Naive thymus-derived CD8-positive, alpha-beta T cell (primary cell): ENCODE measurements at places on chromosomes 2 and 18.

DNA sequence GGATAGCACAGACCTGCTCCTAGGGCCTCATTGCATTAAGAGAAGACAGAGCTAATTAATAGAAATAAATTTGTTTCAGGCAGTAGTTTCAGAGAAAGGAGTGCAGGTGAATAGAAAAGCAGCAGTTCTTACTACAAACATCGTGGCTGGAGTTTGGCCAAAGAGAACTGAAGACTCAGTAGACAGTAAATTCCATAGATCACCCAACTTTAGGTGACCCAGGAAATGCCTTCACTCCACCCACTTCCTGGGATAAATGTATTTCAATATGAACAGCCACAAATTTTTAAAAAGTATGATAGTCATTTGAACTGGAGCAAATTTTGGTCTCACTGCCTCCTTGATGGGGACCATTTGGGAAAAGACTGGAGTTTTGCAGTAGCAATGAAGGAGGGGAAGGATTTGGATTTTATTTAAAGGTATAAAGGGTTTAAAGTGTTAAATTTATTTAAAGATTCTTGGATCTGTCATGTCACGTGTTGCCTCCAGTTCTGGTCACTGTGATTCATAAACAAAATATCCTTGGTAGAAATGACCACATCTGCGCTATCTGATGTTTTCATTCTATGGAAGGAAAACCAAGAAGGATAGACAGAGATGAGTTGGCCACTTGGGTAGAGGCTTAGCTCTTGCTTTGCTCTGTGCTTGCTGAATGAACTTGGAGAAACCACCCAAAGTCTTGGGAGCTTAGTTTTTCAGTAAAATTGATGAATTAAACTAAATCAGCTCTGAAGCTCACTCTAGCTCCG, 390.2 kb downstream of the THSD7B start:
- no peak for DNase-seq

GRCh38 chr2:154640000-154640399, 58.5 kb upstream of the KCNJ3 start:
- DNase-seq: no peak

GRCh38 chr2:42249284-42249683, 80.1 kb downstream of the EML4 start:
- DNase-seq: no peak

- DNase-seq: no peak
Measured at GRCh38 chr2:15736396-15737180, 144.9 kb downstream of the DDX1 start.

DNA sequence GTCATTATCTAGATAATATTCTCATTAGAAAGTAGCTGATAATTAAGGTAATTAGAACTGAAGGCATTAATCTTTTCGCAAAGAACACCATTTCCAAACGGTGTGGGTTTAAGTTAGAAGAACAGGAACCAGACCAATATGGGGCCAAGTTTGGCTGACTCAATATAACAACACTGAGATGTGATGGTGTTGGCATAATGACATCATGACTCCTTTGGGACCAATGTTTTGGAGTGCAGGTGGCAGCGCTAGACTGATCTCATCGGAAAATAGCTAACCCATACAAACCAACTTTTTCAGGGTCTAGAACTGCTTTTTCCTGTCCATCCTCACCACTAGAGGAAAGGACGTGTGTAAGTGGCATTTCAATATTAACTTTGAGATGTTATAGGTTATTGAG, 1171.7 kb upstream of the ZEB2 start:
- no peak for DNase-seq

- no peak for DNase-seq
Measured at GRCh38 chr2:37782721-37783371, 111.4 kb upstream of the CDC42EP3 start.

DNA sequence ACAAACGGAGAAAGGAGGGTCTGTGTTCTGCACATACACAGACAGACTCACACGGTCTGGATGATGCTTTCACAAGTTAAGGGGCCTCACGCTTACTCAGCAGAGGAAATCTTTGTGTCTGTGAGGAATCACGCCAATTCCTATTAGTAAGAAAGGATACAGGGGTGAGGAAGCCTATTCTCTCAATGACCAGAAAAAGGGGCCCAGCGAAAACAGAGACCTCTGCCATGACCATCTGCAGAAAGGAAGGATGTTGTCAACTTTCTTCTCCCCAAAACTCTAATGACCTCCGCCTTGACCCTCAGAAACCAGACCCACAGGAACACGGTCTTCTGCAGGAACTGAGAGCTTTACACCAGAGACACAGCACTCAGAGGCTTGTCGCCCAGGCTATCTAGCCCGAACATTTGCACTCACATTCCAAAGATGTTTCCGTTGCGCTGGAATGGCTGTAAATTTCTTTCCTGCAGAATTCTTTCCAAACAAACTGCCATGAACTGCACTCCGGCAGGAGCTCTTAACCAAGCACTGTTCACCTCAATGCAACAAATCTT, 186.3 kb downstream of the TCF4 start:
- DNase-seq: no peak

- peak; percentile 54 for DNase-seq
Measured at GRCh38 chr2:25822190-25823117, 55.8 kb downstream of the ASXL2 start.

- no peak for DNase-seq
Measured at GRCh38 chr18:9330419-9330818, 4.2 kb upstream of the TWSG1 start.

DNA sequence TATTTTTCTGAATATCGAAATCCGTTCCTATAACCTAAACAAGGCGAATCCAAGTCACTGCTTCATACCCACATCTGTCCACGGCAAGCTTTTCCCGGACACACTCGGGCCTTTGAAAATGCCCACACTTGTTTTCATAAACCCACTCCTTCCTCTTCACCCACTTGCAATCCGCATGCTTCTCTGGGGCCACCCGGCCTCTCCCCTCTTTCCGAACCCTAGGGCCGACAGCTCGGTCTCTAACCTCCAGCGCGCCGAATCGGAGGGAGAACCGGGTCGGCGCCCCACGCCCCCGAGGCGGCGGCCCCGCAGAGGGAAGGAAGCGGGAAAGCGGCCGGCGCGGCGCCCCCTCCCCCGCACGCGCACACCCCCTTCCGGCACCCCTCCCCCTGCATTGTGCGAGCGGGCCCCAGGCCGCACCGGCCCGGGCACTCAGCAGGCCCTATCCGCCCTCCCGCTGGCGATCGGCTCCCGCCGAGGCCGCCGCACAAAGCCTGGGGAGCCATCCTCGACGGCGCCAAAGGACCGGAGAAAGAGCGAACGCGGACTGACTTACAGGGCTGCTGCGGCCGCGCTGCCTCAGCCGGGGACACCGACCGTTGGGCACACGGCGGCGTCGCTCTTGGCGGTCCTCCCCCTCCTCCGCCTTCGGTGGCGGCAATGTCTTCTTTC, 467 bp downstream of the PUM2 start:
- peak; percentile 28 for DNase-seq

- no peak for DNase-seq
Measured at GRCh38 chr2:178523596-178524134, 43.4 kb downstream of the PLEKHA3 start.

GRCh38 chr18:69956665-69957620, 9.3 kb upstream of the CD226 start:
- no peak for DNase-seq

DNA sequence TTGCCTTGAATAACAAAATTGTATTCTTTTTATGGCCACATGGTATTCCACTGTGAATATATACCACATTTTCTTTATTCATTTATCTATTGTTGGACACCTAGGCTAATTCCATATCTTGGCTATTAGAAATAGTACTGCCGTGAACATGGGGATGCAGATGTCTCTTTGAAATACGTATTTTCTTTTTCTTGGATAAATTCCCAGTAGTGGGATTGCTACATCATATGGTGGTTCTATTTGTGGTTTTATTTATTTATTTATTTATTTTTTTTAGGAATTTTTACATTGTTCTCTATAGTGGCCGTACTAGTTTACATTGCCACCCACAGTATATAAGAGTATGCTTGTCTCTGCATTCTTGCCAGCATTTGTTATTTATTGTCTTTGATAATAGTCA, 679.8 kb upstream of the NRXN1 start:
- DNase-seq: no peak

DNA sequence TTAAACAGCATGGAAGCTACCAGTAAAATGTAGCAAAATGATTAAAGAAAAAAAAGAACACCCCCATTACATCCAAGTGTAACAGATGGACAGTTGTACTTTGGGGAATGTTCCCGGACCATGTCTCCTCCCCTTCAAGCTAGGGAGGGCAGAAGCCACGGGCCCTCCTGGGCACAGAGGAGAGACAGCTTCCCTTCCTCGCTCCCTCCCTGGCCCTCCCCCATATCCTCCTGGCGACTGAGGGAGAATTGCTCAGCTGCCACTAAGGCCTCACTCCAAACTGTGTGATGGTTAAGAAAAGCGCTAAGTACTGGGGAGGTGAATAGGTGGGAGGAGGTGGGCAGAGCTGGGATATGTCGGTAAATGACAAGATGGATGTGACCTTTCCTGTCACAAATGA, 358.0 kb downstream of the HRH4 start:
- no peak for DNase-seq

- DNase-seq: no peak
Measured at GRCh38 chr2:67752969-67753368, 309.8 kb downstream of the C1D start.

- DNase-seq: no peak
Measured at GRCh38 chr2:104758199-104758620, 95.7 kb upstream of the POU3F3 start.

DNA sequence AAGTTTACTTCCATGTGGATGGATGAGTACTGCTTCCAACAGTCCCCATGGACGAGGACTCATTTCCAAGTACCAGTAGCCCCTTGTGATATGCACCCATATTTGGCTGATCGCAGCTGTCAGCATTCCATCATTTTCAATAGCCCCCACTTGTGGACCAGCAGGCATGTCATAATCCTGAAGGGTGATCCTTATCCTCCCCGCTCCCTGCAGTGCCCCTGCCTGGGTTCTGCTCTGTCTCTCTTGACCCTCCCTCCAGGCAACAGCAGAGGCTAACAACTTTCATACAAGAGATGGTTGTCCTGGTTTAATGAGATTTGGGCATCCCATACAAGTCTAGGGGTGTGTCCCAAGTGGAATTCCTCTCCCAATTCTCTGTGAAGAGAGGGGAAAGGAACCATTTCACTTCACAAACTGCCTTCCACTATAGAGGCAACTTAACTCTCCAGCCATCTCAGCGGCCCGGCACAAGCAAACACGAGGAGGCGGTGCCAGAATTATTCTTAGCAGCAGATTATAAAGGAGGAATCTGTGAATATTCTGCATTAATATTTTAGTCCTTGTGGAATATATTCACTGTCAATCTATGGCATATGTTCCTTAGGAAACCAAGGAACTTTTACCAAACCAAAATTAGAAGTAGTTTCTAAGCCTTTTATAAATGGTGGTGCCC, 110.7 kb downstream of the RTN4 start:
- no peak for DNase-seq

GRCh38 chr18:6281874-6282273, 132.8 kb downstream of the L3MBTL4 start:
- DNase-seq: no peak

GRCh38 chr2:121197369-121198091, 87.5 kb downstream of the TFCP2L1 start:
- DNase-seq: no peak

DNA sequence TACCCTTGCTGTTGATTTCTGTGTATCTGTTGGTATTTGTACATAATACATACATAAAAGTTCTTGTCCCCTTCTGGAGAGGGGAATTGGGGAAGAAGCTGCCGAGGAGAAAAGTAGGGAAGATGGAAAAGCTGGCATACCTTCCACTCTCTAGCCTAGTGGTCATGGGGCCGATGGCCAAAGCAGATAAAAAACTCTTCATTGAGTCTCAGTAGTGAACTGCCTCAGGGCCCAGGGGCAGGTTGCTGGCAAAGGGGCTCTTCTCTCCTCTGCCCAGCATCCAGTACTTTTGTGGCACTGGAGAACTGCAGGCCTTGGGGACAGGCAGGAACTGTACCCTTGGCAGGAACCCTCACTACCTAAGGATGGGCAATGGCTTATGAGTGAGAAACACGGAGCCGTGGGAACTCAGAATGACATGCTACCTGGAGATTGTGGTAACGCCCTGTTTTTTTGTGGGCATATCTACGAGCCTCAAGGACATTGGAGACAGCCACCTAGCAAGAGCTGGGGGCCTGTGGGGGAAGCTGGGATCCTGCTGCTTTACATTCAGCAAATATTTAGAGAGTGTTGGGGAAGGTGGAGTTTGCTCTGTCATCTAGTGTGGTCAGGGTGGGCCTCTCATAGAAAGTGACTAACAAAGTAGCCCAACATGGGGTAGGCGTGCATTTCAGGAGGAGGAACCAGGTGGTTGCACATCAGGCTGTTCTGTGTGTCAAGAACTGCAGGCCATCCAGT, 22.6 kb upstream of the ITGB6 start:
- DNase-seq: no peak

- DNase-seq: no peak
Measured at GRCh38 chr2:112138159-112139032, at the start of gene FBLN7. Gene FBLN7, plus strand, starts transcription at chr2:112138385. Its CDS starts 271 bp downstream, at chr2:112138656.

- no peak for DNase-seq
Measured at GRCh38 chr18:76370686-76371085, 124.4 kb downstream of the ZNF516 start.

DNA sequence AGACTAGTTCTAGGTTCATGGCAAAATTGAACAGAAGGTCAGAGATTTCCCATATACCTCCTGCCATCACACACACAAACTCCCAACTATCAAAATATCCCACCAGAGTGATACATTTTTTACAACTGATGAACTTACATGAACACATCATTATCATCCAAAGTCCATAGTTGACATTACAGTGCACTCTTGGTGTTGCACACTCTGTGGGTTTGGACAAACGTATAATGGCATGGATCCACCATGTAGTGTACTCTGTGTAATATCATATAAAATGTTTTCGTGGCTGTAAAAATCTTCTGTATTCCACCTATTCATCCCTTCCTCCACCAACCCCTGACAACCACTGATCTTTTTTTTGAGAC, 25.9 kb upstream of the STAM2 start:
- no peak for DNase-seq
